ENCODE measurements at places on chromosomes 12 and 14.

DNA sequence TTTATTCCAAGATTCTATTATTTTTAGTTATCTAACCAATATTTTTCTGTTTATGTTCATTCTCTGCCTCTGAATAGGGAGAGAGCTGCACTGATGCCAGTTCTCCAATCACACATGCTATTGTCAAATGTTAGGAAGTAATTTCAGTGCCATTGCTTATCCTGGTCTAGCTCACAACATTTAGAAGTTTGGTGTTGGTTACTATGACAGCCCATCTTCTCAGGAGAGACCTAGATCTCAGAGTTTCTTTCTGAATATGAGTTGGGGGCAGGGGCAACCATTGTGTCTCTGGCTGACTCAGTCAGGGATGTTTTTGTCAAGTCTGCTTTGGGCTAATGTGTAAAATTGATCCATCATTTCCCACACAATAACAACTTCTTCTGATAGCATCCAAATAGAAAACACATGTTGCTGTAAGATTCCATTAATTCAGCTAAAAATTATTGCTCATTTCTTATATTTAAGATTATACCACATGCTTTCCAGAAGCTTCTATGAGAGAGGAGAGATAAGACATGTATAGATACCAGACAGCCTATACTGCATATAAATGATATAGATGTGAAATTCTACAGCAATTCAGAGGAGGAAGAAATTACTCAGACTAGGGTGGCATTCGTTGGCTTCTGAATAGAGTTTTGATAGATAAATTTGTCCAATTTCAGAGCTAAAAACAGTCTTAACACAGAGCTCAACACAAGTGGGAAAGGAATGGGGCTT is 64.8 kb downstream of the DACT1 start:
- no peak for DNase-seq

GRCh38 chr14:68666899-68667298 is 126.0 kb downstream of the ZFP36L1 start:
- no peak for DNase-seq

DNA sequence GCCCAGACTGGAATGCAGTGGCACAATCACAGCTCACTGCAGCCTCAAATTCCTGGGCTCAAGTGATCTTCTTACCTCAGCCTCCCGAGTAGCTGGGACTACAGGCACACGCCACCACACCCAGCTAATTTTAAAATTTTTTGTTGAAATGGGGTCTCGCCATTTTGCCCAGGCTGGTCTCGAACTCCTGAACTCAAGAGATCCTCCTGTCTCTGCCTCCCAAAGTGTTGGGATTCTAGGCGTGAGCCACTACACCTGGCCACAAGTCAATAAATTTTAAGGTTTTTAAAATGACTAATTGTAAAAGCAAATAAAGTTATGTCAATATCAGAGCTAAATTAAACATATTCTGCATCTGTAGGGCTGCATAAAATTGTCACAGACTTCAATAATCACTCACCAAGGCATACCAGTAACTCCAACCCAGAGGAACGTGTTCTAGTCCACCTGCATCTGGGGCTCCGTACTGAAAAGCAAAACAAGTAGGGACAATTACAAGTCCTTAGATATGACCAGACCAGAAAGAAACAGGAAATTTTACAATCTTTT is 13.9 kb downstream of the GNS start:
- no peak for DNase-seq

DNA sequence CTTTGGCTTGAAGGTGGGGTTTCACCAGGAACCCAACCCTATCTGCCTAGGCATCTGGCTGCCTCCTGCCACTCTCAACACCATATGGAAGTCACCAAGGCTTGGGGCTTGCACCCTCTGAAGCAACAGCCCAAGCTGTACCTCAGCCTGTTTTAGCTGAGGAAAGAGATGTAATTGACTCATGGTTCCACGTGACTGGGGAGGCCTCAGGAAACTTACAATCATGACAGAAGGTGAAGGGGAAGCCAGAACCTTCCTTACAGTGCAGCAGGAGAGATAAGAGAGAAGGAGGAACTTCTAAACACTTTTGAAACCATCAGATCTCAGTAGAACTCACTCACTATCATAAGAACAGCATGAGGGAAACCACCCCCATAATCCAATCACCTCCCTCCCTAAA is 26.9 kb downstream of the GLIPR1L1 start:
- no peak for DNase-seq
